ENCODE measurements at places on chromosomes 4 and X. TPM values are rescaled to one million over a fixed set of nuclear protein-coding genes. Genes with fewer than 3 reads are reported as not detected.
A peak's percentile ranks its signal among the peaks of the same experiment; 100 is the strongest.

DNA sequence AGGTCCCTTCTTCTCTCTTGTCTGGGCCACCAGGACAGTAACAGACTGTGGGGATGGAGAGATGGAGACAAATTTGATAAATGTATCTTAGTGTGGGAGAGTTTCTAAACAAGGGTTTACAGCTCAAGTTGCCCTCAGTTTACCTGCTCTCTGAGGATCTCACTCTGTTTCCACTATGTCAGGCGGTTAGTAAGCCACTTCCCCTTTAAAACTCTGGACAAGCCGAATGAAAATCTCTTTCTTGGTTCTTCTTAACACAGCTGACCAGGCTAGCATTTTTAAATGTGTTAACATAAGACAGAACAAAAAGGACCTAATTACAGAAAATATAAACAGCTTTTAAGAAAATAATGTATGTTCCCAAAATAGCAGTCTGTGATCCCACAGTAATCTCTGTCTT is 2.9 kb upstream of the SCARB2 start:
- DNase-seq = no peak

DNA sequence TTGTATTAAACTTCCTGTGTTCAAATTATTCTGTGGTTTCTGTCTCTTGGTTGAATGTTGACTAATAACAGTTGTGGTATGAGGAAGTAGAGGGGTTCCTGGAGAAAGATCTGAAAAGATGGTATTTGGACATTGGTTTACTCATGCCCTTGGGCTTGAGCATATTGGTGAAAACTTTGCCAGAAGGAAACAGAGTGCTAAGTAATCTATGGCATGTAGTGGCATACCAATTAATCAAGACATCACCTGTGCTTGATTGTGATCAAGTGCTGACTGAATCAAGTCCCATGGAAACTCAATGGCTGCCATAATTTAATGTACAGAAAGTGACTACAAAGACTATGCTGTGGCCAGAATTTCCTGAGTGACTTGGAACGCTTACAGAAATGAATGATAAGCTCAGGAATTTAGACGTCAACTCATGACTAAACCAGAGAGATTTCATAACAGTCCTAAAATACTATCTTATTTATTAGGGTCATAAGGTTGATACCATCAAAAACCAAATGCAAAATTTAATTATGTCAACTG is 2062.9 kb downstream of the ARAP2 start:
- peak; percentile 88 for DNase-seq

DNA sequence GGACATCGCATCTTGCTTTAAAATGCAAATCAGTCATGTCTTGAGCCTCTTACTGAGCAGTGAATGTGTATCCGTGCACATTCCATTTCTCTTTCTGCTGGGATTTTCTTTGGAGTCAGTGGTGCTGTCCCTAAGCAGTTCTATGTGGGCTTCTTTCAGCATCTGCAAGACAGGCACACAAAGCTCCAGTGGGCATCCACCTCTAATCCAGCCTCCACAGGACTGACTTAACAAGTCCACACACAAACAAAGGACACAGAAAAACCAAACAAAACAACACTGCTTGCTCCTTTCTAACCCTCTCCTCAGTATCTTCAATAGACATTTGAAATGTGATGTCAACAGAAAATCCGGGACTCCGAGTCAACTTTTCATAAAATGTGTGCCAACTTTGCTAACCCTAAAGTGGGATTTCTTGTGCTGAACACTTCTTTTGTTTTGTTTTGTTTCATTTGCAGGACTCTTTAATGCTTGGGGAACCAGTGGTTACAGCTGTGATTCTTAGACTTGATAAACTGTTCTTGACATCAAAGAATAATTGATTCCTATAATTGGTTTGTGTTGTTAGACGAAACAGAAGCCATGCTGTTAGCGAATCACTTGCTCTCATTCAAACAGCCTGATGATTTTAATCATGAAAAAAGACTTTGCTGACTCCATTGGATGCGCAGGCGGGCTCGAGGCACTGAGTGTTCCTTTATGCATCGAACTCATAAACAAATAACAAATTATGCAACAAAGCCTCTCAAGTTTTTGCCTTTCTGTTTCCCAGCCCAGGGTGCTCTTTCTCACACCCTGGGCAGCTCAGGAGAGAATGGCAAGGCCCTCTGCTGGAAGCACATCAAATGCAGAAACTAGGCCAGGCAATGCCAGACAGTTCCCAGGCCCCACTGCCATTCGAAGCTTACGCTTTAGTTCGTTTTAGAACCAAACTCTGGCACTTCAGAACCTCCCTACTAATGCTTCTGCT is 20.1 kb downstream of the ETNPPL start:
- DNase-seq = no peak

- no peak for DNase-seq
Observed at GRCh38 chr4:138414202-138414601, 172.1 kb upstream of the SLC7A11 start.

DNA sequence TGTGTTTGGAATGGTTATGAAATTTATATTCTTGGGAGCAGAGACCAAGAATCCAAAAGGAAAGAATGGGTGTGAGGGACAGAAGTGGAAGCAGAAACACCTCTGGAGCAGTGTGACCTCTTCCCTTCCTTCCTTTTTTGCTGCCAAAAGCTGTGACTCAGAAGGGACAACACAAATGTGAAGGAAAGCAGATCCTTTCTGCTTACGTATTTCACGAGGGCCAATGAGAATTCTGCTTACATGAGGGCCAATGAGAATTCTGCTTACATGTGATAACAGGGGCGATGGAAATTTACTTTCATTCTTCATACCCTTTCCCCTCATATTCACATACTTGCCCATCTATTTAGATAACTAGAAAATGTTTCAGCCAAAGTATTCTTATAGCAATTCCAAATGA is 404.6 kb downstream of the PRDM5 start:
- peak; percentile 71 for DNase-seq

DNA sequence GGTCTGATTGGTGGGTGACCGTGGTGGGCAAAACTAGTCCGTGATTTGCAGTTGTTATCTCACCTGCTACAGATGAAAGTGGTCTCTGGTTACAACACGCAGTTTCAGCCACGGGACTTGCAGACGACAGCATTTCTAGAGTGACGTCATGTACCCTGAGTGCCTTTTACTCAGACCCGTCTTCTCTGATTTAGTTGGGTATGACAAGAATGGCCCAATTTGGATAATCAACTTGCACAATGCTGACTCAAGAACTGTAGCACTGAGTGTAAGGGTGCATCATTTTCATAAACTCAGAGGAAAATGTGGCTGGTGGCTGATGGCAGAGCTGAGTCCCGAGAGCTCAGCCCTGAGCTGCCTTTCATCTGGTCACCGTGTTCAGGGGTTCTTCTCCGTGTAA is 281.4 kb upstream of the FRG1 start:
- DNase-seq = no peak

- DNase-seq = peak; percentile 95
Observed at GRCh38 chr4:127870688-127871087, 10.0 kb upstream of the PLK4 start.

- DNase-seq = peak; percentile 29
Observed at GRCh38 chr4:118076958-118077766, 42.9 kb downstream of the NDST3 start.

DNA sequence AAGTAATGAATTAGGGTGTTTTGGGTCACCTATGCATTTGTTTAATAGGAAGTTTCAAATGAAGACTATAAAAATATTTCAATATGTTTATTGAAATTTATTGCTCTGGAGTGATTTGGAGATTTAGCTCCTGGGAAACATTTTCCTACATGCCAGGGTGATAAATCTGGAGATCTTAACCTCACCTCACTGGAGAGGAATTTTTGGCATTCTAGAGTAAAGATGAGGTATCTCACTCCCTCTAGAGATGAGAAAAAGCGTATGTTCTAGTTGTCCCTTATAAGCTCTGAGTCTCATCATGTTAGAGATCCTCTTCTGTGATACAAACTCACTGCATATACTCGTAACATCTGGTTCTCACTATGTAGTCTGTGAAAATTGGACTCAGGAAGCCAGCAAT is 219.0 kb downstream of the KLHL4 start:
- no peak for DNase-seq

Gene ASMT
- total RNA-seq = not detected

Gene NXF2B
- total RNA-seq = not detected

Gene NSG1
- not detected for total RNA-seq

Gene KLF8
- total RNA-seq = 3.4 TPM

Gene NWD2
- not detected for total RNA-seq

Gene STK32B
- total RNA-seq = 13.7 TPM
